ENCODE measurements at places on chromosomes 6 and 20. TPM values are rescaled to one million over a fixed set of nuclear protein-coding genes. Genes with fewer than 3 reads are reported as not detected.

- peak; percentile 31 for DNase-seq
Observed at GRCh38 chr6:34055223-34055933, 90.5 kb downstream of the GRM4 start.

Gene SUMO4
- 1.6 TPM for total RNA-seq

DNA sequence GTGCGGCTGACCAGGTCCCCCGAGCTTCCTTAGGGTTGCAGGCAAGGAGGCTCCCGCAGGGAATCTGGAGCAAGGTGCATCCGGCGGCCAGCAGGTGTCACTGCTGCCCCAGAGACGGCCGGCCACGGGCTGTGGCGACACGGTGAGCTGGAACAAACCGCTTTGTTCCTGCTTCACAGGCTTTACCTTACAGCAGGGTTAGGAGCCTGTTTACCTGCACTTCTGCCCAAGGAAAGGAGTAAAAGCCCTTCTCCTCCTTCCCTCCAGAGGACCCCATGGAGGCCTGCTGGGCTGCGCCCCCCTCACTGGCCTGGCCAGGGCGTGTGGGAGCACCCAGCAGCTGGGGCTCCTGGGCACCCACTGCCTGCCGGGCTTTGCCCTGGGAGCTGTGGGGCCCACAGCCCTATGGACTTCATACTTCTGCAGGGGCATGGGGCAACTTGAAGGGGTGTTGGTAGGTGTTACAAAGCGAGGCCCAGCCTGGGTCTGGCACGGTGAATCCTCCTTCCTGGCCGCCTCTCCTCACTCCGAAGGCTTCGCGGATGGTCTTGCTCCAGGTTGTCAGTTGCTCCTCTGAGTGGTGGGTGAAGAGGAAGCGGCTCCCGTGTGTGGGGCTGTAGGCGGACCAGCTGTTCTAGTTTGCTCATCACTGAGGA lies 88.4 kb downstream of the CDC5L start:
- DNase-seq, result no peak

GRCh38 chr6:8658416-8658815 lies 223.1 kb upstream of the SLC35B3 start:
- no peak for DNase-seq

- DNase-seq, result no peak
Observed at GRCh38 chr6:103183831-103184411, 1675.8 kb downstream of the HACE1 start.

DNA sequence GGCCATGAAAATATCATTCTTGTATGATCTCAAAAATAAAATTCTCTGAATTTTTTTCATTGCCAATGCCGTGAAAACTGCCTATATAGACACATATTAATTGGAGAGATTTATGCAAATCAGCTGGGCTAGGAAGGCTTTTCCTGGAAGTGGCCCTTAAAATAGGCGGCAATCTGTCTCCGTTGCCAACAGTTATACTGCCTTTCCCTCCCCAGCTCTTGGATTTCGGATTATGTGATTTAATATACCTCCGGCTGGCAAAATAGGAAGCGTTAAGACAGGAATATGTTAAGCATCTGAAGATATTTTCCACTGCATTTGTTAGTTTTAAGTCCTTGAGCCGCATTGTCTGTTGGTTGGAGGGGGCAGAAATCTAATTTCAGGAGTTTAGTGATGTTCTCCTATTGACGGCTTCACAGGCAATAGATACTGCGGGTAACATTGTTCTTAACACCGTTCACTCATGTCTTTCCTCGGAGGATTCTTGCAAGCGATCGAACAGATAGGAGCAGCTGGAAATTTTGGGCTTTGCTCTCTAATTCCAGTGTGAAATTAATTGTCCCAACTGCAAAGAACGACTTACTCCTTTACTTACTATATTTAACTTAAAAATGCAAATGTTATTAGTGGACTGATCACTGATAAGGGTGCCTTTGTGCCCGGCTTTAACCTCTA lies 113.3 kb downstream of the LINC00237 start:
- DNase-seq, result no peak

GRCh38 chr20:48921883-48922820 lies 641 bp downstream of the ARFGEF2 start:
- DNase-seq, result peak; percentile 26

Gene NAA20
- 73.0 TPM for total RNA-seq

DNA sequence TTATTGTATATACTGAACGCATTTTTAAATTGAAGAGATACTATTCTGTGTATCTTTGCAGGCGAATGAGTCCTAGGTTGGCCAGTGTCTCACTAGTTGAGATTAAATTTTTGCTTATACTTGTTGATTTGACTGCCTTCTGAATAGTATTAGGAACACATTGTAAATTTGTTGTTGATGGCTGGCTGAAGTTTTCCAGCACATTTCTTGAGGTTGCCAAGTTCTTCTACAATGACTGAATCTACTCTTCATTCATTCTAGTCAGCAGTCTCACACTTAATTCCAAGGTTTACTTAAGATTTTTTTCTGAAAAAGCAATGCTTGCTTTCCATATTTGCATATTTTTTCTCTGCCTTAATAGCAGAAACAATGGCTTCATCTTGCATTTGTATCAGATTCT lies 151.7 kb downstream of the ZFAND3 start:
- no peak for DNase-seq

Gene PRND
- total RNA-seq, result not detected

Gene TPBG
- total RNA-seq, result 26.0 TPM

- peak; percentile 100 for DNase-seq
Observed at GRCh38 chr6:21769405-21769861, 175.9 kb downstream of the SOX4 start.
